ENCODE measurements at places on chromosomes 4 and X.

- DNase-seq: no peak
These were observed 9.9 kb downstream of the ANAPC4 start for GRCh38 chr4:25386926-25387325.

DNA sequence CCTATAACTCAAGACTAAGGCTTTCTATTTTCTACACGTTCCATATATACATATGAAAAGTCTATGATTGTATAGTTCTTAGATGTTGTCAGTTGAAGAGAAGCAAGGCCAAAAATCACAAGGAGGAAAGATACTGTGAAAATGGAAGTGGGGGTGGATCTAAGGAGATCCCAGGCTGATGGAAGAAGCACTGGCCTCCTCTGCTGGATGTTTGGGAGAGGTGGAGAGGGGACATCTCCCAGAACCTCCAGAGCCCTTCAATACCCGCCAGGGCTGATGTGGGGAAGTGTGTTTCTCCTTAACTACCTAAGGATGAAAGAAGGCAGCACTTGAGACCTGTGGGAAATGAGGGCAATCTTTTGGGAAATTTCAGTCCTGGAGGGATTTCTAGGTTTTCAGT, 67.4 kb downstream of the RASGEF1B start:
- no peak for DNase-seq

DNA sequence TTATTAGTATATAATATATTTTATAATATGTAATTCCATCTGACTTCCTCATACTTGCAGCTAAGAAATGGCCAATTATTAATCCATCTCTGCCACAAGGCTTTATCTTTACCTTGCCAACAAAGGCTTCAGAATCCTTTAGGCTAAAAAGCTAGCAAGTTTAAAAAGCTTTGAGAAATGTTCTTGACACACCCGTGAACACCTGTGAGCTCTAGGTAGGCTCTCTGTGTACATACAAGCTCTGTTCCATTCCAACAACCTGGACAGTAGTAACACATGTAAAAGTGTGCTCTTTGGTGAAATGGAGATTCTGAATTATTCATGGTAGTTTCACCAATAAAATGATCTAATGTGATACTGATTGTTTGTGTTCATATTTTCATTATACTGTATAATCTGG, 49.7 kb upstream of the USP9X start:
- no peak for DNase-seq

GRCh38 chr4:81180916-81181315, 34.1 kb downstream of the PRKG2 start:
- no peak for DNase-seq

DNA sequence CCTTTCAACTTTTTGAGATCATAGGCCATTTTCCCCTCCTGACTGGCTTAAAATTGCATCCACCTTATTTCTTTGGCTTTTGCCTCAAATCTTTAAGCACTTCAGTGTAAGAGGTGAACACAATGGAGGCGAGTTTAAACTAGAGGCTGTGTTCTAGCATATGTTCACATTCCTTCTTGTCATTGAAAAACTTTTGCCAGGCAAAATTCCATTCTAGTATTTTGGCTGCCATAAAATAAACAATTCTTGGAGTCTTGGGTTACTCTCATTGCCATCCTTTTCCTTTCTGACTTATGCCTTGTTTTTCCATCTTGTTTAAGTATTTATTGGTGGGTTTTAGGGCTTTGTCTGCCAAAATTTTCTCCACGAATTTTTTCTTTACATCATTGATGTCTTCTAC, 137.3 kb upstream of the ANXA10 start:
- no peak for DNase-seq

- DNase-seq: no peak
These were observed 565.4 kb upstream of the ATOH1 start for GRCh38 chr4:93263166-93263565.

DNA sequence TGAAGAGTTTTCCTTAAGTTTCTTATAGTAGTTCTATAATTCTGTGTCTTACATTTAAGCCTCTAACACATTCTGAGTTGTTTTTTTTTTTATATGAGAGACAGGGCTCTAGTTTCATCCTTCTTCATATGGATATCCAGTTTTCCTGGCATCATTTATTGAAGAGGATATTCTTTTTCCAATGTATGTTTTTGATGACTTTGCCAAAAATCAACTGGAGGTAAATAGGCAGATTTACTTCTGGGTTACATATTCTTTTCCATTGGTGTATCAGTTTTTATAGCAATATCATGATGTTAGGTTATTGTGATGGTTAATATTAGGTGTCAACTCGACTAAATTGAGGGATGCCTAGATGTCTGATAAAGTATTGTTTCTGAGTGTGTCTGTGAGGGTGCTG, 650.7 kb upstream of the GRID2 start:
- DNase-seq: no peak

DNA sequence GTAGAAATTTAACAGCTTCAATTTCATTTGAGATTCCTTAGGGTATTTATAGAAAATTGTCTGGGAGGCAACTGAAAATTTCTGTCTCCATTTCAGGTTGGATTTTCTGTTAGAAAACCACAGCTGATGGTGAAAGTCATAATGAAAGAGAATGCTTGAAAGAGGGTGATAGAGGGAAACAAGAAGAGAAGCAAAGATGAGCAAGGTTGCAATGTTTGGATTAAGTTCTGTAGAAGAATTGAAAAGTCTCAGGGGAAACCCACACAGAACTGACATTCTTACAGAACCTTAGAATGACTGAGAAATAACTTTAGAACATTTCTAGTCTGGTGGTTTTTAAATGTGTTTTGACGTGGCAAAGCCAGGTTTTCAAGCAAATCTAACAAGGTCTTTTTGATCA, 14.7 kb downstream of the GBA3 start:
- no peak for DNase-seq

DNA sequence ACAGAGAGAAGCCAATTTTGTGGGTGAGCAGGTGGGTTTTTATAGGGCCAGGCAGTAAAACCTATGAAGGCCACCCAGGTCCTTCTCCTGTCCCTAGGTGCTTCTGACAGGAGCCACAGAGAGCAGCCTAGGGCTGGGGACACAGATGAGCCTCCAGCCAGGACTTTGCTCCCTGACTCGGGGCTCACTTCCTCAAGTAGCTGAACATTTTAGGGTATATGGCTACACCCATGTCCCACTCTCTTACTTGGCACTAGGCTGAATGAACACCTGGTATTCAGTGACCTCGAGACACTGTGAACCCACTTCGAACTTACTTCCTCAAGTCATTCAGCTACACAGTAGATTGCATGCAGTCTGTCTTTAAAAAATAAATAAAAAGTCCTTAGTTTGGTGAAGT, 217.3 kb downstream of the MID1IP1 start:
- no peak for DNase-seq

DNA sequence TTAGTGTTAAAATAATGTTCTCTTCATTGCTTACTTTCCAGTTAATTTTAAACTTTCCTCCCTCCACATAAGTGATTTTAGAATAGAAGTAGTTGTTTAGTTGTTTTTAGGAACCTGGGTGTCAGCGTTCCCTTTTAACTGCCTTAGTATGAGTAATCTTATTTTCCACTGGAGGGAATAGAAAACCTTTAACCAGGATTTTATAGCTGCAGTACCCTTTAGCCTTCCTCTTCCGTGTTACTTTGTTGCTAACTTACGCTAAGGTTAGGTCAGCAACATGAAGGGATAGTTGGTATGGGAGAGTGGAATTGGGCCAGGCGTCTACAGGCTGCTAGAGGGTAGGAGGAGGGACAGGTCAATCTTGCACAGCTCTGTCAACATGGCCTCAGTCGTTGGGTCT, 31.5 kb downstream of the SMS start:
- DNase-seq: no peak

DNA sequence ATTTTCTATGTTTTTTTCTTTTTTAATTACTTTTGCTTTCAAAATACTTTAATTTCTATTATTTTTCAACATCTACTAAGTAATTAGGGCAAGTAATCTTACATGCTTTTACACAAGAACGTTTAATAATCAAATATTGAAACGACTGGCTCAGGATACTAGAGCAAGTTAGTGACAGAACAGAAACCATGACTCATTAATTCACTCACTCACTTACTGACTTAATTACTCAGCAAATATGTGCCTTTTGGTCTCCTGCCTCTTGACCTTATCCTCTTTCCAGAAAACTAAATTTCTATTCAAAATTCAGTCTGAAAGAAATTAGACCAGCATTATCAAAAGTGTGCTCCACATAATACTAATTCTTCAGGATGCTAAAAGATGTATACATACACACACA, 314.9 kb upstream of the TEX13C start:
- DNase-seq: no peak

DNA sequence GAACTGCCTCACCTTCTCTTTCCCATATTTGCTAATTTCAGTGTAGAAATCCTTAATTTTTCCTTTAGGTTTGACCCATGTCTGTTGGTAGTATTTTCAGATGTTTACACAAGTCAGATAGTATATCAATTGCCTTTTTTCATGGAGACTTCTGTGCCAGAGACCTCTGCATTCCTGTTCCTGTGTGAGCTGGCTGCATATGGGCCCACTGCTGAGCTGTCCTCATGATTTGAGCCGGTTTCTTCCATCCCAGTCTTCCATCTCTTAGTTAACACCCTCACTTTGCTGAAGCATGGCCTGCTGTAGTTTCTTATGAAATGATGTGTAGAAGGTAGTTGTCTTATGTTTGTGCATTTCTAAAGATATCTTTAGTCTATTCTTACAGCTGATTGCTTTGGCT, 40.0 kb downstream of the CDS1 start:
- no peak for DNase-seq

- DNase-seq: no peak
These were observed 44.3 kb downstream of the MAP7D3 start for GRCh38 chrX:136206916-136207315.

GRCh38 chr4:23728393-23728792, 161.5 kb downstream of the PPARGC1A start:
- peak; percentile 55 for DNase-seq

GRCh38 chr4:108834166-108834834, 71.4 kb upstream of the ETNPPL start:
- DNase-seq: no peak

- no peak for DNase-seq
These were observed 66.0 kb upstream of the MSANTD1 start for GRCh38 chr4:3183008-3183407.

DNA sequence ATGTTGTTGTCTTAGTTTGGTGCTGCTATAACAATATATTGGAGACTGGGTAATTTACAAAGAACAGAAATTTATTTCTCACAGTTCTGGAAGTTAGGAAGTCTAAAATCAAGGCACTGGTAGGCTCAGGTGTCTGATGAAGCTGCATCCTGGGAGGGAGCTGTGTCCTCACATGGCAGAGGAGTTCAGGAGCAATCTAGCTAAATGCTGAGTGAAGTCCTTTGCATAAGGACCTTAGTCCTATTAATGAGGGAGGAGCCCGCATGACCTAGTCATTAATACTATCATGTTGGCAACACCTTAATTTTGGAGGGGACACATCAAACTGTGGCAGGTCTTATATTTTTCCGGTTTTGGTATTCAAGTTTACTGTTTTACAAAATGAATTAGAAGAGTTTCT, 36.0 kb upstream of the NSUN7 start:
- no peak for DNase-seq

DNA sequence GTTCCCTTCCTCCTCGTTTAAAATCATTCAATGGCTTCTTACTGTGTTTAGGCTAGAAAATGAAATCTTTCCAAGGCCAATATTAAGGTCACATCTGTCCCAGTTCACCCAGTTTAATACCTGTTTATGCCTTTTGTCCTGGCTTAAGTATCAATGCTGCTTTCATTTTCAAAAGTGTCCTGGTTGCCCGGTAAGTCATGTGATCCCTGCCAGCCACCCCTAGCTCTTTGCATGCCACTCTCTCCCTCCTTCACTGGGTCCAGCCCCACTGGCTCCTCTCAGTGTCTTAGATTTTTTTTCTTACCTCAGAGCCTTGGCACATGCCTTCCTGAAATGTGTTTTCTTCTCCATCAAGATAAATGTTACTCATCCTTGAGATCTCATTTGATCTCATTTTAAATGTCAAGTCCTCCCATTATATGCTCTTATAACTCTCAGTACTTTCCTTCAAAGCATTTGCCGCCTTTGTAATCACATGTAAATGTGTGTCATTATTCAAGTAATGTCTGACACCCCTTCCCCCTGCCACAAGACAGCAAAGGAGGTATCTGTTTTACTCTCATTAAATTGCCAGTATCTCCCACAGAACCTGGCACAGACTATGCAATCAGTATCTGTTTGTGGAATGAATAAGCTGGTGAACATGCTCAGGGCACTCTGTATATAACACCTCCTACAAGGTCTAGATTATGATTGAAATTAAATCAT, 472.5 kb upstream of the RPS6KA3 start:
- DNase-seq: no peak

DNA sequence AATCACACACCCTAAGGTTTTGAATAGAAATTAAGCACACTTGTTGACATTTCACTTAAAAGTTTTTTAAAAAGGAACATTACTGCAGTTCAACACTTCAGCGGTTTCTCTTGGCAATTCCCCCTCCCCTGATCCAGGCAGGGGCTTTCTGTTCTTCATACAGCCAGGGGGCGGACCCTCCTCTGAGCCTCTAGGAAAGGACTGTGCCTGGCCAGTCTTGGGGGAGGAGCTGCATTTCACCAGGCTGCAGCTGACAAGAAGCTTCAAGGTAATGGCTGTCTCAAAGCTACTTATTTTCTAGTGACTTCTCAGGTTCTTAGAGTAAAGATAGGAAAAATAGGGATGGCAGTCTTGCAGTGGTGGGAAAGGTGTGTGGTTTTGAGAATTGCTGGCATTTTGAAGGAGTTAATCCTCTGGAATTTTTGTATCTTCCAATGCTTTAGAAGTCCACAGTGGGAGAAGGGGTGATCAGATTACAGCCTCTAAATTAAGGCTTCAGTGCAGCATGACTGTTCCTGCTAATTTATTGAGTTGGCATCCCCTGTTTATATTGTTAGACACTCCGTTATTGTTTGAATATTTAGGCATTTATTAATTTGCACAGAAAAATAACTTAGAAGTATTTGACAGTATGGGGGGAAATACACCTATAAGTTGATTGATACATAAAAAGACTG, 33.5 kb downstream of the PWWP3B start:
- DNase-seq: no peak

GRCh38 chr4:150525321-150525868, 56.6 kb upstream of the MAB21L2 start:
- no peak for DNase-seq

DNA sequence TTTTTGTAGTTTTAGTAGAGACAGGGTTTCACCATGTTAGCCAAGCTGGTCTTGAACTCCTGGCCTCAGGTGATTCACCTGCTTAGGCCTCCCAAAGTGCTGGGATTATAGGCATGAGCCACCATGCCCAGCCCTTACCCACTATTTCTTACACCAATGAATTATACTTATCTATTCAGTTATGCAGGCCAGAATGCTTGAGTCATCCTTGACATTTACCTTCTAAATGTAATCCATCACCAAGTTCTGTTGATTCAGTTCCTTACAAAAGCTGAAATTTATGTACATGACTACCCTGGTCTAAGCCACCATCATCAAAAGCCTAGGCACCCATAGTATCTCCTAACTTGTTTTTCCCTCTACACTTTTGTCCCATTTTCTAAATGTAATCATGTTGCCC, 585.7 kb downstream of the IL15 start:
- no peak for DNase-seq

- no peak for DNase-seq
These were observed 68.9 kb upstream of the PPARGC1A start for GRCh38 chr4:23958749-23959148.
